ENCODE measurements at places on chromosomes 12 and 14.

DNA sequence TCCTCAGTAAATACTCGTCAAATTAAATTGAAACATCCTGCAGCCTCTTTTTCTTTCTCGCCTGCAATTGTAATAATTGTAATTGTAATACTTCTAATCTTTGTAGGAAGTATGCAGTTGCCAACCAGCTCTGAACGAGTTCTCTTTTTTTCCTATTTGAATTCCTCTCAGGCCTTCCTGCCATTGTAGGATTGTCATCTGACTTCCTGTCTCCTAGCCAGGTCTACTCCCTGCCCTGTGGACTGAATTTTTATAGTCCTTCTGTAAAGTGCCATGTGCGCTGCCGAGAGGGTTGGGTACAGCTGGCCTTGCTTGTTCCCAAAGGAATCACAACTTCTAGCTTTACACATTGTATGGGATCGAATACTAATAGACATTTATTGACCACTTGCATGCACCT is 183.3 kb downstream of the SSPN start:
- DNase-seq, result no peak

DNA sequence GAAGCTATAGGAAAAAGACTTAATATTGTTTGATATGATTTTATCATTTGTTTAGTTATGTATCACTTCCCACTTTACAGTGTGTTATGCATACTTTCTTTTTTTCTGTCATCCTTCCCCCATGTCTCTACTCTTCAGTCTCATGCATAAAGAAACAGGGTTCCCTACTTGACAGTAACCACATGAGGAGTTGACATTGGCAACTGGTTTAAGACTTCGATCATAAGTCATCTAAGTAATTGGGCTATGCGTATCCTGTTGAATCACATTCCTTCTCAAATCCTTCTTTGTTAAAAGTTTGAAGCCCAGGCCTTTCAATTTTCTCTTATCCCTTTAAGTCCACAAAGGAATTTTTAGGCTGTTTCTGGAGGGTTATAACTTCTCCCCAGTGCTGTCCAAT is 358.7 kb downstream of the RAD51B start:
- no peak for DNase-seq

GRCh38 chr12:111296906-111297463 is 71.9 kb downstream of the PHETA1 start:
- no peak for DNase-seq

- DNase-seq, result no peak
Observed at GRCh38 chr12:125003021-125003420, 9.6 kb downstream of the BRI3BP start.

GRCh38 chr14:50020799-50021198 is 95.6 kb downstream of the VCPKMT start:
- no peak for DNase-seq

DNA sequence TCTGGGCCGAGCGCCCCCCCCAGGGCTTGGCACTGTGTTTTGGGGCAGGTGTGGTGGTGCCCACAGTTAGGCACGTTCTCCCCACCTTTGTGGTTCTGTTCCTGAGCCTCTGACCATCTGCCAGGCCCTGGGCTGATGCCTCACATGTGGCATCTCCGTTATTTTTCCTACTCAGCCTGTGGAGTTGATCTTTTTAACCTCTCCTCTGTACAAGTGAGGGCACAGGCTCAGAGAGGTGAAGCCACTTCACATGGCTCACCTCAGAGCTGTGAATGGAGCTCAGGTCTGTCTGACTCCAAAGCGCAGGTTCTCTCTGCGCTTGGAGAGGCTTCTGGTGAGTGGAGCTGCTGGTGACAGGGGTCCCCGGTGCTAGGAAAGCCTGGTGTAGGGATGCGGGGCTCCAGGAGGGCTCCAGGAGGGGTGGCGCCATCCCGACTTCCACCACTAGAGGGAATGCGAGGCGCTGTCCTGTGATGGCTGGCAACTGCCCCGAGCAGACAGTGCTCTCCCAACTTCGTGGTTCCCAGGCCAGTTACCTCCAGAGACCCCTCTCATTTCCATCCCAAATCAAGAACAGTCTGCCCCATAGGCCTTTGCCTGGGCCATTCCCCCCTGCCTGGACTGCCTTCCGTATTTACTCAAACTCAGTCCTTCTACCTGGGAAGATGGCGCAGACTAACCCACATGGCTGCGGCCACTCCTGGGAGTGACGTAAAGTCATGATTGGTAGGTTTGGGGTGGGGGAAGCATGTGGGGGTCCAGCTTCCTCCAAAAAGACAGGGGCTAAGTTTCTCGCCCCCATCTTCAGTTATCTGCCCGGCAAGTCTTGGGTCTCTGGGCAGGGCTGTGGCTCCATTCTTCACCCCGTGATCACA is 9.9 kb downstream of the BCL7A start:
- DNase-seq, result no peak

DNA sequence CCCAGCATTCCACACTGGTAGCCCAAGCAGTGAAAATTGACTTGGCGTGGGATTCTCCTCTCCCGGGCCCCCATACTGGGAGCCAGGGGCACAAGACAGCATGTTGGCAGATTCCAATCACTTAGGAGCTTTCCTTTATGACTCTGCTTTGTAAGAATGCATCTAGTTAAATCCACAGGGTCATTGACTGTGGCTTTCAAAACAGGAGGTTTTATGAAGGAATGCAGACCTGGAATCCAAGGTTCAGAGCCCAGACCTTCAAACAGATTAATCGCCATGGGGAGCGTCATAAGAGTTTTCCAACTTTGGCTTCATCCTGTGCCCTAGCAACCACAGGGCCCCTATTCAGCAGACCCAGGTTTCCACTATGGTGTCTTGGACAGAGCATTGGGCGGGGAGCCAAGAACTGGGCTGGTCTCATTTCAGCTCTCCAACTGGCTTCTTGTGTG is 76.4 kb upstream of the RMST start:
- no peak for DNase-seq

DNA sequence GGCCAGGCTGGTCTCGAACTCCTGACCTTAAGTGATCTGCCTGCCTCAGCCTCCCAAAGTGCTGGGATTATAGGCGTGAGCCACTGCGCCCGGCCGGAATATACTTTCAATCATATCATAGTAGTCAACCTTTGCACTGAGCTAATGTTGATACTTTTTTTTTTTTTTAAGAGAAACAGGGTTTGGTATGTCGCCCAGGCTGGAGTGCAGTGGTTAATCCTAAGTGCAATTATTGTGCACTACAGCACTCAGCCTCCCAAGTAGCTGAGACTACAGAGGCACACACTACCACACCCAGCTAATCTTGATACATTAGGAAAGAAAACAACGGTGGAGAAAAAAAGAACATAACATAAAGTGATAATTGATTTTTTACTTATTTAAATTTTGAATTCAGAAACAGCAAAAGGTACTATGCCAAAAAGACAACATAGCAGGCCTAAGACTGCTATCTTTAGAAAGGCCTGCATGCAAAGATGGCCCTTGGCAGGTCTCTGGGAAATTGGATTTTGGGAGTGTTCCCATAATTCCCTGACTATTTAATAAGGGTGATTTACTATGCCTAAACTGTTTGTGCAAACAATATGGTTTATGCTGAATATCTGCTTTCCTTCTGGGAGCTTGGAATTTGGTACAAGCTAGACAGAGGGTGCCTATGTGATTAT is 15.5 kb downstream of the BTBD7 start:
- no peak for DNase-seq

GRCh38 chr14:102335163-102335562 is 15.6 kb downstream of the ZNF839 start:
- DNase-seq, result no peak

GRCh38 chr12:12156828-12157227 is 86.1 kb downstream of the BCL2L14 start:
- no peak for DNase-seq

DNA sequence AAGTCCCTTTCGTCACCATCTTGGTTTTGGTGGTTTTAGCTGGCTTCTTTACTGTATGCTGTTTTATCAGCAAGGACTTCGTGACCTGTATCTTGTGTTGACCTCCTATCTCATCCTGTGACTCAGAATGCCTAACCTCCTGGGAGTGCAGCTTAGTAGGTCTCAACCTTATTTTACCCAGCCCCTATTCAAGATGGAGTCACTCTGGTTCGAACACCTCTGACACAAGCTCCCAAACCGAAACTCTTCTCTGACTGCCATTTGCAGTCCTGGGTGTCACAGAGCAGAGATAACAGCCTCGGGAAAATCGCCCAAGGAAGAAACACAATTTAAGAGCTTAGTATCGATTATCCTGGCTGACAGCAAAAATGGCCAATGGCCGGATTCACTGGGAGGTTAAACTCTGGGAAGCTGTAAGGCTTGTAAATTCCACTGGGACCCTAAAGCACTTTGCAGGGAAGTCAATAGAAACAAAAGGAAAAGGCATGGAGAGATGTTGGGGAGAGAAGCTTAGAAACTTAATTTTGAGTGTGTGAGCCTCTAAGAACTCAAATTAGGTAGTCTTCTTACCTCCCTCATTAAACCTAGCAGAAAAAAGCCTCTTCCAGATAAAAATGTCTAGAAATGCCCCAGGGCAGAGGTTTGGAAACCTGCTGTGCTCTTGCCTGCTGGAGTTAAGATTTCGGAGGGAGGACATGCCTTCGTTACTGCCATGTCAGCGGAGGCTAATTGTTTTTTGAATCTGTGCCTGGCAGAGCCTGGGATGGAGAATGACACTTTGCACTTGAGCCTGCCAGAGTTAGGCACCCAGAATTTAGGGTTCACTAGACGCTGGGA is 56.5 kb upstream of the RPH3A start:
- DNase-seq, result no peak

DNA sequence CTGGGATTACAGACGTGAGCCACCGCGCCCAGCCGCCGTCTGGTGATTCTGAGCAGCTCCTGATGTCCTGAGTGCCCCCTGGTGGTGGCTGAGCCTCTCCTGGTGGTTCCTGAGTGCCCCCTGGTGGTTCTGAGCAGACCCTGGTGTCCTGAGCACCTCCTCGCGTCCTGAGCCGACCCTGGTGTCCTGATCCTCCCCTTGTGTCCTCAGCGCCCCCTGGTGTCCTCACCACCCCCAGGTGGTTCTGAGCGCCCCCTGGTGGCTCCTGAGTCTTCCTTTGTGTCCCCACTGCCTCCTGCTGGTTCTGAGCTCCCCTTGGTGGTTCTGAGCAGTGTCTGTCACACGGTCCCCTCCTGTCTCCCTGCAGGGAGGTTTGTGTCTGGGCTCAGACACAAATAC is 1304.9 kb downstream of the TMEM121 start:
- no peak for DNase-seq

DNA sequence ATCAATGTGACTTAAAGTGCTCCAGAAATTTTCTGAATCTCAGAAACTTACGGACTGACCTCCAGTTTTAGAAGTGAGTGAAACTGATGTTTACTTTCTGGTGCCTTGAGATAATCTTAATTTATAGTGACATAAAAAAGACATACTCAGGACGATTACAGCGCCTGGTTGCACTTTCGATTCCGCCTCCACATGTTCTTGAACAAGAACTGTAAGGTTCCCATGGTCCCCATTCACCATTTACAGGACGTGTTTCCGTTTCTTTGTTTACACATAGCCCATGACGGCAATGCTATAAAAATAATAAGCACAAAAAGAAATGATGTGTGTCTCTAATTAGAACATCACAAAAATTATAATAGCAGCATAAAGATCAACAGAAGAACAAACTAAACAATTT is 98.2 kb downstream of the ADAMTS20 start:
- DNase-seq, result no peak

DNA sequence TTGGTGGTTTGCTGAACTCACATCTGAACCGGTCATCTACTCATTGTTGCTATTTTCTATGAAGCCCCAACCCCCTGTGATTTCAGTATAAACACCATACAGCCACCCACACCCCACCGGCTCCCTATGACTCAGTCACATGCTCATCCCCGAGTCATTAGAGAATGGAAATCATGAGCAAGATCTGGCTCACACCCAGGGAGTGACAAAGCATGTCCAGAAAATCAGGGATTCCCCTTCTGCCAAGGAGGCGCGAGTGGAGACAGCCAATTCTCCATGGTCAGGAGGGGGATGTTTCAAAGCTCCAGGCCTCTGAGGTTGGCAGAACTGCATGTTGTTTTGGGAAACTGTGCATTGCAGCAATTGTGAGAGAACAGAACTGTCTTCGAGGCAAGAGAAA is 657.5 kb upstream of the TBX3 start:
- DNase-seq, result peak; percentile 97

DNA sequence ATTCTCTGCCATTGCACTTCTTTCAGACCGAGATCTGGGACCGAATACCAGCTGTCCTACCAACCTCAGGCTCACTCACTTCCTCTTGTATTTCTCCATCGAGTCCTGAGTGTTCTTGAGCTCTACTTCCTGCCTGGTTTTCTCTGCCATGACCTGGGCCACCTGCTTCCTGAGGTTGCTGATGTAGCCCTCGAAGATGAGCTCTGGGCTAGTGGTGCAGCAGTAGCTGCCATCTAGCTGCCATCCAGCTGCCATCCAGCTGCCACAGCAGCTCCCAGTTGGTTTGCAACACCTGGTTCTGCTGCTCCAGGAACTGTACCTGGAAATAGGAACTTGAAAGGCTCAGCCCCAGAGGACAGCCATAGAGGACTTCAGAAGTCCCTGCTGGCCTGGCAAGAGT is 15.0 kb upstream of the KRT73 start:
- DNase-seq, result no peak

DNA sequence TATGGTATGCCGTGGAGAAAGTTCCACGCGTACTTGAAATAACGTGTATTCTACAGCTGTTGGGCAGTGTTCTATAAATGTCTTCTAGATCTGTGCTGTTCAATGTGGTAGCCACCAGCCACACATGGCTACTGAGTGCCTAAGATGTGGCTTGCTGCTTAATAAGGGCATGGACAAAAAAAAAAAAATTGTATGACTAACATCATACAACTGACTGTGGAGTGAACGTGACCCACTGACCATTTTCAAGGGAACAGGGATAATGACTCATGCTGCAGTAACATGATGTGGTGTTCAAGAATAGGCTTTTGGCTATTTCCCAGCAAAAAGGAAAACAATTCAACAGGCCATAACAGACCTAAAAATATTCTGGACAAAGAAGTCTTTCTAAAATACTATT is 13.0 kb downstream of the ATG14 start:
- DNase-seq, result peak; percentile 79

DNA sequence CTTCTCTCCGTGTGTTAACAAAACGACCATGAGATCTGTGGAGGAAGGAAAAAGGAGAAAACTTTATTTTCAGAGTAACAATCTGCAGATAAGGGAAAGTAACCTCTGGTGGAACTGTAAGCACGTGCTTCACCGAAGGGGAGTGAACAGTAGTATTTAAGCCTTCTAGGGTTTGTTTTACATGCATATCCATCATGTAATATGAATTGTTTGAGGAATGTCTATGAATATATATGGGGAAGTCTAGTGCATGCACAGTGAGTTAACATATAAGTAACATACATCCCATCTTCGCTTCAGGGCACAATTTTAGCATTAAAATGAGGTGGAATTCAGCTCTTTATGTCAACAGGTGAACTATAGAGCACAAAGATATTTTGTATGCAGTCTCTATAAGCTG is 101.1 kb downstream of the FUT8 start:
- DNase-seq, result no peak
